Thoracic aorta (tissue), 2 donors: ENCODE measurements at places on chromosomes 12 and 14. TPM values are rescaled to one million over a fixed set of nuclear protein-coding genes. Genes with fewer than 3 reads are reported as not detected.

The LIN7A gene
- 0.41 TPM for total RNA-seq

The SSPN gene
- total RNA-seq, result 36.7 TPM

The PRKCH gene
- total RNA-seq, result 73.6 TPM

The STAB2 gene
- total RNA-seq, result not detected

The SLC38A1 gene
- 22.1 TPM for total RNA-seq

The CABP1 gene
- 1.4 TPM for total RNA-seq

The ZDHHC22 gene
- not detected for total RNA-seq

DNA sequence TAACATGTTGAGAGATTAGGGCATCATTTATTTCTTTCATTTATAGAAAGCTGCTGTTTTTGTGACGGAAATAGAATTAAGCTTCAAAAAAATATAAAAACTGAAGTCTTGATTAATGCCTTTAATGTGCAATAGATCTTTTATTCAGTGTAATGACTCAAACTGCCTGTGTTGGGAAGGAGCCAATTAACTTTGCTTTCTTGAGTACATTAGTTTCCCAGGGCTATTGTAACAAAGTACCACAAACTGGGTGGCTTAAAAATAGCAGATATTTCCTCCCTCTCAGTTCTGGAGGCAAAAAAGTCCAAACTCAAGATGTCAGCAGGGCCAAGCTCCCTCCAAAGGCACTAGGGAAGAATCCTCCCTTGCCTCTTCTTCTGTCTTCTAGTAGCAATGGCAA lies 36.6 kb downstream of the EID3 start:
- peaks cover 67% of the 10 kb centered on the region for H3K4me1 ChIP-seq
- H3K4me3 ChIP-seq, result no peak overlapping the region
- H3K27ac ChIP-seq, result peak overlapping the region; percentile 72
- H3K36me3 ChIP-seq, result peaks cover 45% of the 10 kb centered on the region
- peak; percentile 36 for DNase-seq

GRCh38 chr12:51705450-51705849 lies 114.4 kb downstream of the SCN8A start:
- H3K27me3 ChIP-seq, result no peaks in the 10 kb centered on the region
- H3K36me3 ChIP-seq, result no peaks in the 10 kb centered on the region
- H3K4me1 ChIP-seq, result no peaks in the 10 kb centered on the region
- no peak overlapping the region for H3K4me3 ChIP-seq

DNA sequence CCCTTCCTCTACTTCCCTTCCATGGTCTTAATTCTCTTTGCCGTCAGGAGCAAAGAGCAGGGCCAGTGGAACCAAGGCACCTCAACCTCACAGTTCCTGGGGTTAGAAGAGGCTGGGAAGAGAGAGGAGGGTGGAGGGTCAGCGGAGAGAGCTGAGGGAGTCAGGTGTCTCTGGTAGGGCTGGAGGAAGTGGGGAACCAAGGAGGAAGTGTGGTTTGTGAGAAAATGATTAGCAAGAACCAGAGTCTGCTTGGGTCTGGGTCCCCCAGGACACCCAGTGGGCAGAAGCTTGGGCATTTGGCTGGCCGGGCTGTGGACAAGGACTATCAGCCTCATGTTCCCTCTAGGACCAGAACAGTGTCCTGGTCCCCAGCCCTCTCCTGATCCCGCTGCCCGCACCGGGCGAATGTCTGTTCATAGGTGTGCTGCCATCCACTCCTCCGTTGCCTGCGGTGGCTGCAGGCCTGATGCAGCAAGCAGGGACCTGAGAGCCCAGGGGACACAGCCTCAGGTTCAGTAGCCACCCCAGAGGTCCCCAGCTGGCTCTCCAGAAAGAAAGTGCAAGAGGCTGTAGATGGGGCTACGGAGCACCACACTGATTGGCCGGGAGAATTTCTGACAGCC lies 2.3 kb downstream of the HOXC12 start:
- no peak overlapping the region for H3K4me3 ChIP-seq
- H3K36me3 ChIP-seq, result no peaks in the 10 kb centered on the region
- H3K27me3 ChIP-seq, result peaks cover 35% of the 10 kb centered on the region
- DNase-seq, result no peak
- peaks cover 11% of the 10 kb centered on the region for H3K4me1 ChIP-seq
- H3K27ac ChIP-seq, result no peak overlapping the region

GRCh38 chr14:96756745-96757144 lies 40.4 kb upstream of the VRK1 start:
- no peak for DNase-seq
- H3K27ac ChIP-seq, result no peak overlapping the region
- H3K36me3 ChIP-seq, result no peaks in the 10 kb centered on the region
- no peaks in the 10 kb centered on the region for H3K4me1 ChIP-seq
- H3K4me3 ChIP-seq, result no peak overlapping the region
- H3K27me3 ChIP-seq, result no peaks in the 10 kb centered on the region

- no peak overlapping the region for H3K27ac ChIP-seq
- H3K4me3 ChIP-seq, result no peak overlapping the region
- H3K4me1 ChIP-seq, result no peaks in the 10 kb centered on the region
- no peaks in the 10 kb centered on the region for H3K36me3 ChIP-seq
- H3K27me3 ChIP-seq, result no peaks in the 10 kb centered on the region
Observed at GRCh38 chr12:33581613-33582122, 142.0 kb upstream of the SYT10 start.

GRCh38 chr14:100828031-100828769 lies 2.3 kb downstream of the MEG3 start:
- no peaks in the 10 kb centered on the region for H3K36me3 ChIP-seq
- peak overlapping the region; percentile 35 for H3K4me3 ChIP-seq
- H3K27ac ChIP-seq, result no peak overlapping the region
- DNase-seq, result no peak
- no peaks in the 10 kb centered on the region for H3K27me3 ChIP-seq
- H3K4me1 ChIP-seq, result no peaks in the 10 kb centered on the region

- H3K4me1 ChIP-seq, result no peaks in the 10 kb centered on the region
- H3K27ac ChIP-seq, result peak overlapping the region; percentile 64
- H3K36me3 ChIP-seq, result no peaks in the 10 kb centered on the region
- H3K4me3 ChIP-seq, result no peak overlapping the region
- H3K27me3 ChIP-seq, result no peaks in the 10 kb centered on the region
- DNase-seq, result peak; percentile 68
Observed at GRCh38 chr12:6195665-6196535, 4.3 kb upstream of the CD9 start.
